ENCODE measurements at places on chromosomes 11 and 22. TPM values are rescaled to one million over a fixed set of nuclear protein-coding genes. Genes with fewer than 3 reads are reported as not detected.

Gene PRR5L
- total RNA-seq, result 27.0 TPM

Gene GUCY1A2
- 15.6 TPM for total RNA-seq

Gene ARHGEF17
- 69.1 TPM for total RNA-seq

Gene SERPIND1
- total RNA-seq, result 3.5 TPM

Gene OR52H1
- 0.45 TPM for total RNA-seq

Gene TRIM48
- not detected for total RNA-seq

Gene GNAZ
- total RNA-seq, result 2.1 TPM

Gene CFAP300
- 6.2 TPM for total RNA-seq

Gene SMCO4
- total RNA-seq, result 42.7 TPM

Gene EXPH5
- total RNA-seq, result 27.7 TPM

Gene SYCE3
- not detected for total RNA-seq

Gene KDM4E
- not detected for total RNA-seq

Gene ADORA2A
- total RNA-seq, result 16.8 TPM

Gene SYT7
- total RNA-seq, result 6.4 TPM

Gene RASD2
- 1.3 TPM for total RNA-seq

Measured in left lung (tissue), 14 donors.